ENCODE measurements at places on chromosomes 2 and 18.
A peak's percentile ranks its signal among the peaks of the same experiment; 100 is the strongest.

- DNase-seq: no peak
Observed at GRCh38 chr2:175743011-175743410, 259.1 kb downstream of the LNPK start.

GRCh38 chr2:7513834-7514233 lies 596.6 kb downstream of the RNF144A start:
- no peak for DNase-seq

GRCh38 chr18:36046898-36047297 lies 20.5 kb downstream of the RPRD1A start:
- no peak for DNase-seq

DNA sequence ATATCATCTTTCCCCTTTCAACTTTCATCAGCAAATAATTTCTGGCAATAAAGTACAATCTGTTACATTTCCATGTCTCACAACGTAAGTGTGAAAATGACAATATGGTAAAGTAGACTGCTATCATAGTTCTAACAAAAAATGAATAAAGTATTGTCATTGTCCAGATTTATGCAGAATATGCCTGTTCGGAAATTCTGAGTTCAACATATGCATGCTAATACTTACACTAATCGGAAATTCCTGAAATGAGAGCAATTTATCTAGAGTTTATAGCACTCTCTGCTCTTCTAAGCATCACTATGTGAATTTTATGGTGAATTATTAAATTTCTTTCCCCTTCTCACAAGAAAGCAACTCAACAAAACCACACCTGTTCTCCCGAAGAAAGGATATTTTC lies 8.1 kb downstream of the CWC22 start:
- DNase-seq: no peak

GRCh38 chr18:50518787-50519546 lies 40.9 kb upstream of the MAPK4 start:
- peak; percentile 25 for DNase-seq

DNA sequence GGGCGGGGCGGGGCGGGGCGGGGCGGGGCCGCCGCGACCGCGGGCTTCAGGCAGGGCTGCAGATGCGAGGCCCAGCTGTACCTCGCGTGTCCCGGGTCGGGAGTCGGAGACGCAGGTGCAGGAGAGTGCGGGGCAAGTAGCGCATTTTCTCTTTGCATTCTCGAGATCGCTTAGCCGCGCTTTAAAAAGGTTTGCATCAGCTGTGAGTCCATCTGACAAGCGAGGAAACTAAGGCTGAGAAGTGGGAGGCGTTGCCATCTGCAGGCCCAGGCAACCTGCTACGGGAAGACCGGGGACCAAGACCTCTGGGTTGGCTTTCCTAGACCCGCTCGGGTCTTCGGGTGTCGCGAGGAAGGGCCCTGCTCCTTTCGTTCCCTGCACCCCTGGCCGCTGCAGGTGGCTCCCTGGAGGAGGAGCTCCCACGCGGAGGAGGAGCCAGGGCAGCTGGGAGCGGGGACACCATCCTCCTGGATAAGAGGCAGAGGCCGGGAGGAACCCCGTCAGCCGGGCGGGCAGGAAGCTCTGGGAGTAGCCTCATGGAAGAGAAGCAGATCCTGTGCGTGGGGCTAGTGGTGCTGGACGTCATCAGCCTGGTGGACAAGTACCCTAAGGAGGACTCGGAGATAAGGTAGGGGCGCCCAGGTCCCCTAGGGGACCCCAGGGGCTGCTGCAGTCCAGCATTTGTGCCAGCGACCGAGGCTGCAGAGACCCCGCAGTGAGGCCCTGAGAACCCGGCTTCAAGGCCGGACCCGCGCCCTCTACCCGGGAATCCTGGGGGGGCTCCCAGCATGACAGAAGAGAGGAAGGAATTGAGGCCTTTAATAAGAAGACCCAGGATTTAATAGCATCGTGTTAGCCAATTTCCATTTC lies at the start of gene KHK:
Gene KHK (plus strand): TSS at position 49 of the 870 bp plus-strand sequence. CDS start 488 bp downstream, at position 537.
- peak; percentile 52 for DNase-seq

DNA sequence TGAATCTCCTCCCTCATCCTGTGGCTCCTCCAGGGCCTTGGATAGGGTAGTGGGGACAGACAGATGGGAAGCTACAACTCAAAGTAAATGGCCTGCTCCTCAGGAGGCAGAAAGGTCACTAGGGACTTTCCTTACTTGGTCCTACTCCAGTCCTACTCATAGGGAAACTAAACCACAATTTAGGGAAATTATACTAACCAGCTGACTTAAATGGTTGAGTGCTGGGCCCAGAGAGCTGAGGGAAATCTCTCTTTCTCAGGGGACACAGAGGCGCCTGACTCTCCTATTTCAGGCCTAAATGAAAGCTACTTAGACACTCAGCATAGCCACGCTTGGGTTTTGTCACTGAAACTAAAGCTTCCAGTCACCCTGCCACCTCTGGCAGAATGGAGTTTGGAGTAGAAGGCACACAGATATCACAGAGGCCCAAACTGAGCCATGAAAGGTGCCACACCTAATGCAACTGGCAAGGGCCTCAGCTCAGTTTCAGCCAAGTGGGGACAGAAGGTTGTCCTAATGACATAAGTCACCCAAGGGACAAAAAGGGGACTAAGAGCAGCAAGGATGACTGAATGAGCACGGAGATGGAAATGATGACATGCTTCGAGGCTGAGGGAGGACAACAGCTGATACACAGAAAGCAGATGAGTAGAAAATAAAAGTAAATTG lies 24.0 kb downstream of the CERKL start:
- DNase-seq: no peak

GRCh38 chr2:60565472-60565871 lies 12.0 kb upstream of the BCL11A start:
- peak; percentile 73 for DNase-seq

GRCh38 chr2:37891846-37892435 lies 33.1 kb upstream of the RMDN2 start:
- no peak for DNase-seq

DNA sequence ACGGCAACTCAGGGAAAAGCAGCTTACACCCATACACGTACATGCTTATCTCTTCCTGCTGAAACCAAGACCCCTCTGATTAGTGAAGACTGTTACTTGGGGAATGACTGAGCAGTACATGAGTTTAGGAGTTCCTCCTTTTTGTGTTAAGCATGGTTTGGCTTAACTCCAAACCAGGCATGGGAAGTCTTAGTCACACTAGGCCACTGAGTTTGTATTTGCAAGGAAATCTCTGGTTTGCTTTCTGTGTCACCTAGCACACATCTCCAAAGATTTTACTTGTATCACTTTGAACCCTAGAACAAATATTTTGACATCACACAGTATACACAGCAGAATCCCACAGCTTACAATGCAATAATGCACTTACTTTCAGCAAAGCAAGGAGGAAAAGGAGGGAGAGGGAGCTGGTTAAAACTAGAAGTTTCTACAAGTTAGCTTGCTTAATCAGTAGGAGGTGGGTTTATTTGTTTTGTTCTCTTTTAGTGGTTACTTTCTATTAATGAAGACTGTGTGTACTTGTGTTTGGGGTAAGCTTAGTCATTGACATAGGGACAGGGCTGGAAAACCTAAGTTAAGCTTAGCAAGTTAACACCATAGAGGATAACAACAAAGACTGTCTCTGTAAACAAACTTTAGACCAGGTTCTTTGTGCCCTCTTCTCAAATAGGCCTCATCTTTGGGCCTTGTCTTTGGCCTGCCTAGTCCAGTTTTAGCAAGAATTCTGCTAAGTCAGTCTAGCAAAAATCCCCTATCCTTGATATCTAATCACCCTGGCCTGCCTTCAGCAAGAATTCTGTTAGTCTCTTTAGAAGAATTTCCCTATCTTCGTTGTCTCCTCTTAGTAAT lies 219.4 kb downstream of the MREG start:
- DNase-seq: peak; percentile 75

DNA sequence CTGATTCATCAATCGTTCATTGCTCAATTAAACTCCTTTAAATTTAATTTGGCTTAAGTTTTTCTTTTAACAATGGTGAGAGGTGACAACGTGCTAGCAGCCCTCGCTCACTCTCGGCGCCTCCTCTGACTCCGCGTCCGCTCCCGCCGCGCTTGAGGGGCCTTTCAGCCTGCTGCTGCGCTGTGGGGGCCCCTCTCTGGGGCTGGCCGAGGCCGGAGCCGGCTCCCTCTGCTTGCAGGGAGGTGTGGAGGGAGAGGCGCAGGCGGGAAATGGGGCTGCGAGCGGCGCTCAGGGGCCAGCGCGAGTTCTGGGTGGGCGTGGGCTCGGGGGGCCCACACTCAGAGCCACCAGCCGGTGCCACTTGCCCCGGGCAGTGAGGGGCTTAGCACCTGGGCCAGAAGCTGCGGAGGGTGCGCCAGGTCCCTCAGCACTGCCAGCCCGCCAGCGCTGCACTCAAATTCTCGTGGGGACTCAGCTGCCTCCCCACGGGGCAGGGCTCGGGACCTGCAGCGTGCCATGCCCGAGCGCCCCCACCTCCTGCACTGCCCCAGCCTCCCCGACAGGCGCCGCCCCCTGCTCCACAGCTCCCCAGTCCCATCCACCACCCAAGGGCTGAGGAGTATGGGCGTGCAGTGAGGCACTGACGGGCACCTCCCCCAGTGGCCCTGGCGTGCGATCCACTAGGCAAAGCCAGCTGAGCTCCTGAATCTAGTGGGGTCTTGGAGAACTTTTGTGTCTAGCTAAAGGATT lies 19.6 kb downstream of the ANKMY1 start:
- no peak for DNase-seq

GRCh38 chr2:177900082-177900481 lies 172.5 kb downstream of the PDE11A start:
- DNase-seq: no peak

GRCh38 chr2:230932556-230933511 lies 7.8 kb upstream of the GPR55 start:
- DNase-seq: peak; percentile 73

DNA sequence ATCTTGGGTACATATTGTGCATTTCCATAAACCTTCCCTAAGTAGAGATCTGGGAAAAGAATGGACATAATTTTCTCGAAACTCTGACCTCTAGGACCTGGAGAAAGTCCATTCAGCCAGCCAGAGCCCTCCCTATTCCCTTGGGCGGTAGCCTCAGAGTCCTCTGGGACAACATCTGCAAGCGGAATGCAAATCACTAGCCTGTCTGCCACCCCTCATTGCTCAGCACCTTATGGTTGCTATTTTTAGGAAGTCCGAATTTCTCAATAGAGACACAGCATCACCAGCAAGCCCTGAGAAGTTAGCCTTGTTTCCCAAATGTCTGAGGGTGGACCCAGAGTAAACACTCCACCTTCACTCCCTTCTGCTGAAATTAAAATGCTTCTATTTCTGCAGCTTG lies 17.6 kb upstream of the CD28 start:
- peak; percentile 44 for DNase-seq
